ENCODE measurements at places on chromosomes 12 and 14. TPM values are rescaled to one million over a fixed set of nuclear protein-coding genes. Genes with fewer than 3 reads are reported as not detected.

GRCh38 chr12:4251216-4251891, 22.2 kb upstream of the CCND2 start:
- no peak for DNase-seq
- H3K4me3 ChIP-seq, result no peak overlapping the region
- no peaks in the 10 kb centered on the region for H3K27me3 ChIP-seq
- H3K4me1 ChIP-seq, result no peaks in the 10 kb centered on the region
- no peaks in the 10 kb centered on the region for H3K36me3 ChIP-seq

DNA sequence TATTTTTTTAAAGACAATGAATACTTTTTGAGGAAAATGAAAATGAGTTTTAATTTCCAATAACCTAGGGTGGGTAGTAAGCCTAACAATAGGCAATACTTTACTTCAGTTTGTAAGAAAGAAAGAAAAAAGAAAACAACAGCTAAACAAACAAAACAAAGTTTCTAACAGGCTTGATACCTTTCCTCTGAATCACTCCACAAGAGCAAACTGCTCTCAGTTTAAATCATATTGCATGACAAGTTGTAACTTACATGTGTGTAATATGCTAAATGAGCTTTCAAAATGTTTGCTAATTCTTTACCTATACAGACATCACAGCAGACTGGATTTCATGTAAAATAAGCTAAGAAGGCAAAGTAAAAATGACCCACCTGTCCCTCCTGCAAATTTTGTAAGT, 6.7 kb upstream of the LMO3 start:
- peak overlapping the region; percentile 99 for H3K27ac ChIP-seq
- H3K36me3 ChIP-seq, result no peaks in the 10 kb centered on the region
- H3K4me1 ChIP-seq, result peaks cover 45% of the 10 kb centered on the region
- no peak overlapping the region for H3K4me3 ChIP-seq
- DNase-seq, result no peak
- no peaks in the 10 kb centered on the region for H3K27me3 ChIP-seq

GRCh38 chr12:43288671-43289425, 263.2 kb downstream of the ADAMTS20 start:
- DNase-seq, result no peak
- H3K27ac ChIP-seq, result no peak overlapping the region
- peaks cover 9% of the 10 kb centered on the region for H3K4me1 ChIP-seq

DNA sequence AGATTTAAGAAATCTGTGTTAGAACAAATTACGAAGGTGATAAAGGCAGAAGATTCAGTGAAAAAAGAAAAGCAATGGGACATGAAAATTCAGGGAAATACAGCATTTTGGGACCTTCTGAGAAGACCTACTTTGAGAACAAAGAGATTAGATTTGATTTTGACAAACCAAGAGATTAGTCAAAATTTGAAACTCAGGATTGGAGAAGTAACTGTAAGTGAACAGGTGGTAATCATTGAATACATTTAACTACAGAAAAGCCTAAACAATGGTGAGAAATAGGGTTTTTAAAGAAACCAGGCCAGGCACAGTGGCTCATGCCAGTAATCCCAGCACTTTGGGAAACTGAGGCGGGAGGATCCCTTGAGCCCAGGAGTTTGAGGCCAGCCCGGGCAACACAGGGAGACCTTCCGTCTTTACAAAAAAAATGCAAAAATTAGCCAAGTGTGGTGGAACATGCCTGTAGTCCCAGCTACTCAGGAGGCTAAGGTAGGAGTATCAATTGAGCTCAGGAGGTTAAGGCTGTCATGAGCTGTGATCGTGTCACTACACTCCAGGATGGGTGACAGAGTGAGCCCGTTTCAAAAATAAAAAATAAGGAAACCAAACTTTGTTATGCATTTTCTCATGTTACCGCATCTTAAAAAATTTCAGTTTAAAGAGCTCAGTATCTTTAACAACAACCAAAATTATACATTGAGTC, 8.9 kb upstream of the SAV1 start:
- no peaks in the 10 kb centered on the region for H3K36me3 ChIP-seq
- H3K27me3 ChIP-seq, result no peaks in the 10 kb centered on the region
- peaks cover 10% of the 10 kb centered on the region for H3K4me1 ChIP-seq
- no peak overlapping the region for H3K4me3 ChIP-seq

- no peaks in the 10 kb centered on the region for H3K4me1 ChIP-seq
- no peaks in the 10 kb centered on the region for H3K36me3 ChIP-seq
- no peak overlapping the region for H3K27ac ChIP-seq
Observed at GRCh38 chr12:45259675-45260074, 43.8 kb downstream of the ANO6 start.

DNA sequence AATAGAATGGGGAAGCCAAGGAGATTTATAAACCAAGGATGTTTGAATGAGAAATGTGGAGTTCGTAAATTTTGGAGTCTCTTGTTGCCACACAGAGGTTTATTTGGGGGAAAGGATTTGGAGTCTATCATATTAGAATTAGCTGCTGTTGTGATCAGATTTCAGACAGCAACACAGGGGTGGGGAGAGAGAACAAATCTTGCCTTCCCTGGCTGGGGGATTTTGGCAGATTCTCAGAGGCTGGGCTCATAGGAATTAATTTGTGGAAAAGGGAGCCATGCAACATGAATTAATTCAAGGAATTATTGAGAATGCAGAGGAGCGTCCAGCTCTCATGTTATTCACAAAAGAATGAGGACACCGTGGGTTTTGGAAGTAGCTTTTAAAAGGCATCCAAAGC, 73.9 kb upstream of the PRMT8 start:
- H3K36me3 ChIP-seq, result no peaks in the 10 kb centered on the region
- no peak overlapping the region for H3K4me3 ChIP-seq
- no peaks in the 10 kb centered on the region for H3K27me3 ChIP-seq
- H3K4me1 ChIP-seq, result no peaks in the 10 kb centered on the region
- no peak for DNase-seq

DNA sequence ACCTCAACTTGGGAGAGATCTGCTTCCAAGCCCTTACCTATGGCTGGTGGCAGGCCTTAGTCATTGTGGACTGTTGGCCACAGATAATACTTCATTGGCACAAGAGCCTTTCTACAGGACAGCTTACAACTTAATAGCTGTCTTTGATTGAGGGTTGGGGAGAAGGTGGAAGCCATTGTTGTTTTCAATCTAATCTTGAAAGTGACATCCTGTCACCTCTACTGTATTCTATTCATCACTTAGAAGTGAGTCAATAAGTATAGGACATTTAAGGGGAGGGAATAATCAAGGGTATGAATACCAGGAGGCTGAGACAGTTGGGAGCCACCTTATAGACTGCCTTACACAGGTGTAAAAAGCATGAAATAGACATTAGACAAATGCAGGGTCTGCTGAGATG, 906.3 kb downstream of the NRXN3 start:
- no peaks in the 10 kb centered on the region for H3K27me3 ChIP-seq
- DNase-seq, result no peak
- no peak overlapping the region for H3K4me3 ChIP-seq
- H3K4me1 ChIP-seq, result no peaks in the 10 kb centered on the region

- no peak overlapping the region for H3K4me3 ChIP-seq
- no peak for DNase-seq
- no peaks in the 10 kb centered on the region for H3K27me3 ChIP-seq
- no peak overlapping the region for H3K27ac ChIP-seq
- H3K4me1 ChIP-seq, result no peaks in the 10 kb centered on the region
Observed at GRCh38 chr14:104518659-104519350, 60.8 kb upstream of the C14orf180 start.

DNA sequence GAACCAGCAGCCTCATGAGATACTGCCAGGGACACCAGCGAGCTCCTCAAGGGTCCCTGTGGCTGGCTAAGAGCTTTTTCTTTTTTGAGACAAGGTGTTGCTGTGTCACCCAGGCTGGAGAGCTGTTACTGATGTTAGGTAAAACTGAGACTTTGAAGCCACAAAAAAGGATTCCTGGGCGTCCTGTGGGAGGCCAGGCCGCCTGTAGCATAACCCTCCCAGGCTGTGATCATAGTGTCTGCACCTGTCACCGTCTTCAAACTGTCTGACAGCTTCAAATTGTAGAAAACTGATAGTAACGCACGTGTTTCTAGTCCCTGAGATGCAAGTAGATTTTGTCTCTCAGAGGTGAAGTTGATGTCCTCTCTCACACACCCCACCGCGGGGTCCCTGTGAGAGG, 4.1 kb downstream of the ZFYVE21 start:
- H3K4me3 ChIP-seq, result no peak overlapping the region
- no peak overlapping the region for H3K27ac ChIP-seq
- no peak for DNase-seq
- peaks cover 24% of the 10 kb centered on the region for H3K4me1 ChIP-seq

GRCh38 chr14:60220084-60220483, 28.9 kb upstream of the PPM1A start:
- H3K4me3 ChIP-seq, result no peak overlapping the region
- H3K4me1 ChIP-seq, result no peaks in the 10 kb centered on the region
- no peaks in the 10 kb centered on the region for H3K27me3 ChIP-seq
- no peak for DNase-seq

GRCh38 chr14:67944605-67945004, 125.0 kb downstream of the RAD51B start:
- H3K36me3 ChIP-seq, result no peaks in the 10 kb centered on the region
- H3K27ac ChIP-seq, result no peak overlapping the region
- no peaks in the 10 kb centered on the region for H3K27me3 ChIP-seq
- no peak overlapping the region for H3K4me3 ChIP-seq
- H3K4me1 ChIP-seq, result peaks cover 30% of the 10 kb centered on the region

- H3K36me3 ChIP-seq, result no peaks in the 10 kb centered on the region
- H3K4me3 ChIP-seq, result no peak overlapping the region
- no peaks in the 10 kb centered on the region for H3K4me1 ChIP-seq
- no peak for DNase-seq
Observed at GRCh38 chr12:114011711-114012110, 45.6 kb upstream of the RBM19 start.

- DNase-seq, result peak; percentile 4
- H3K27me3 ChIP-seq, result no peaks in the 10 kb centered on the region
- H3K4me1 ChIP-seq, result no peaks in the 10 kb centered on the region
- no peak overlapping the region for H3K27ac ChIP-seq
- H3K36me3 ChIP-seq, result no peaks in the 10 kb centered on the region
Observed at GRCh38 chr14:106417224-106418049, 891.1 kb downstream of the TMEM121 start.

GRCh38 chr12:24630446-24630845, 318.5 kb downstream of the BCAT1 start:
- H3K36me3 ChIP-seq, result no peaks in the 10 kb centered on the region
- H3K27ac ChIP-seq, result no peak overlapping the region
- no peaks in the 10 kb centered on the region for H3K4me1 ChIP-seq
- no peak overlapping the region for H3K4me3 ChIP-seq

DNA sequence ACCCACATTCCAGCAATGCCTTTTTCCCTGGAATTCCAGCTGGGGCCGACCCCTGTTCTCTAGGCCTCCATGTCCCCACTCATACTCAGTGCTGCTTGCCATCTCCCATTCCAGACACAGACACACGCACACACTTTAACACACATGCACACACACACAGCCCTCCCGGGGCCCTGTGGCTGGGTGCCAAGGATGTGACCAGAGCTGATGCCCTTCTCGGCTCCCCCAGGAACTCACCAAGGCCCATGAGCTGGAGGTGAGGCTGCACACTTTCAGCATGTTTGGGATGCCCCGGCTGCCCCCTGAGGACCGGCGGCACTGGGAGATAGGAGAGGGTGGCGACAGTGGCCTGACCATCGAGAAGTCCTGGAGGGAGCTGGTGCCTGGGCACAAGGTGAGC, 4.3 kb downstream of the PLEKHG6 start:
- H3K27ac ChIP-seq, result no peak overlapping the region
- H3K36me3 ChIP-seq, result no peaks in the 10 kb centered on the region
- no peak overlapping the region for H3K4me3 ChIP-seq
- no peaks in the 10 kb centered on the region for H3K27me3 ChIP-seq
- peaks cover 10% of the 10 kb centered on the region for H3K4me1 ChIP-seq

DNA sequence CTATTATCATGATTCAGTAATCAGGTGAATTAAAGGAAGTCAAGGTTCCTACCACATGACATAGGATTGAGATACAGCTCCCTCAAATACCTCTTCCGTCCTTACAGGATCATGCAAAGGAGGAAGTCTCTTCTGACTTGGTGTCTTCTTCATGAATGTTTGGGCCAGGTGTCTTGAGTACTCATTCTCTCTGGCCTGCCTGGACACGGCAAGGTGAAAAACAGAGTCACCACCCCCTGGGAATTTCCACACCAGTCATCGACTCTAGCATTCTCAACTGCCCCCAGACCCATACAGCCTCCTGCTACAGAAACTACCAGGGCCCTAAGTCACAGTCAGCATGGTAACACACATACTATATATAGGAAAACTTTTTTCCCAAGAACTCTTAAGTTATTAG, 44.9 kb upstream of the LTBP2 start:
- H3K36me3 ChIP-seq, result peaks cover 6% of the 10 kb centered on the region
- no peak for DNase-seq
- peaks cover 7% of the 10 kb centered on the region for H3K4me1 ChIP-seq
- no peak overlapping the region for H3K27ac ChIP-seq
- H3K27me3 ChIP-seq, result no peaks in the 10 kb centered on the region
- no peak overlapping the region for H3K4me3 ChIP-seq

GRCh38 chr12:41221491-41221890, 33.4 kb downstream of the PDZRN4 start:
- peak overlapping the region; percentile 37 for H3K27ac ChIP-seq
- peaks cover 10% of the 10 kb centered on the region for H3K4me1 ChIP-seq
- no peak for DNase-seq
- no peaks in the 10 kb centered on the region for H3K27me3 ChIP-seq

DNA sequence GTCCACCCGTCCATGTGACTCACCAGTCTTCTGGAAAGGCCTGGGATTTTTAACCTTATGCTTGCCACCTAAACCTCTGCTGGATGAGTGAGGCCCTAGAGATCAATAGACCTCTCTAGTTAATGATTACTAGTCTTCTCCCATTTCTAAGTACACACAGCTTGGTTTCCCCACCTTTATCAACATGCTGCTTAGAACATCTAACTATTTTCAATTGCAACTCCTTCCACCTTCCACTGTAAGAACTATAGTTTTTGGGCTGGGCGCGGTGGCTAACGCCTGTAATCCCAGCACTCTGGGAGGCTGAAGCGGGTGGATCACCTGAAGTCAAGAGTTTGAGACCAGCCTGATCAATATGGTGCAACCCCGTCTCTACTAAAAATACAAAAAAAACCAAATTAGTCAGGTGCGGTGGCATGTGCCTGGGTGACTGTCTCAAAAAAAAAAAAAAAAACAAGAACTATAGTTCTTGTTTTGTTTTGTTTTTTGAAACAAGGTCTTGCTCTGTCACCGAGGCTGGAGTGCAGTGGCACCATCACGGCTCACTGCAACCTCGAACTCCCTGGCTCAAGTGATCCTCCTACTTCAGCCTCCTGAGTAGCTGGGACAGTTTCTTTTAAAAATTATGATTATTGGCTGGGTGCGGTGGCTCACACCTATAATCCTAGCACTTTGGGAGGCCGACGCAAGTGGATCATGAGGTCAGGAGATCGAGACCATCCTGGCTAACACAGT, 18.7 kb upstream of the MDM2 start:
- no peak overlapping the region for H3K4me3 ChIP-seq
- H3K4me1 ChIP-seq, result peaks cover 4% of the 10 kb centered on the region
- no peaks in the 10 kb centered on the region for H3K27me3 ChIP-seq
- H3K27ac ChIP-seq, result no peak overlapping the region

The CBX5 gene
- total RNA-seq, result 78.8 TPM

The INTS13 gene
- total RNA-seq, result 20.0 TPM

The TMEM119 gene
- total RNA-seq, result 6.9 TPM

The LRRC43 gene
- 11.4 TPM for total RNA-seq

The CCDC88C gene
- total RNA-seq, result 3.0 TPM

The ZBTB42 gene
- total RNA-seq, result 12.9 TPM

The TAS2R20 gene
- total RNA-seq, result 7.2 TPM

All from thyroid gland (tissue), 4 donors.